ENCODE measurements at places on chromosomes 16 and 17. TPM values are rescaled to one million over a fixed set of nuclear protein-coding genes. Genes with fewer than 3 reads are reported as not detected.

CLEC19A gene
- not detected for total RNA-seq

NACA2 gene
- total RNA-seq = not detected

GRCh38 chr16:89507214-89507833, 879 bp upstream of the SPG7 start:
- H3K4me3 ChIP-seq = peak overlapping the region; percentile 95
- no peaks in the 10 kb centered on the region for H3K27me3 ChIP-seq
- peak overlapping the region; percentile 96 for H3K27ac ChIP-seq
- H3K4me1 ChIP-seq = no peaks in the 10 kb centered on the region
- no peak for DNase-seq
- H3K36me3 ChIP-seq = peaks cover 13% of the 10 kb centered on the region

MYCBPAP gene
- total RNA-seq = 3.2 TPM

PRPSAP1 gene
- 63.5 TPM for total RNA-seq

- H3K27me3 ChIP-seq = no peaks in the 10 kb centered on the region
- H3K27ac ChIP-seq = no peak overlapping the region
- H3K4me1 ChIP-seq = no peaks in the 10 kb centered on the region
Observed at GRCh38 chr17:1469231-1469852, 13.3 kb upstream of the CRK start.

DNA sequence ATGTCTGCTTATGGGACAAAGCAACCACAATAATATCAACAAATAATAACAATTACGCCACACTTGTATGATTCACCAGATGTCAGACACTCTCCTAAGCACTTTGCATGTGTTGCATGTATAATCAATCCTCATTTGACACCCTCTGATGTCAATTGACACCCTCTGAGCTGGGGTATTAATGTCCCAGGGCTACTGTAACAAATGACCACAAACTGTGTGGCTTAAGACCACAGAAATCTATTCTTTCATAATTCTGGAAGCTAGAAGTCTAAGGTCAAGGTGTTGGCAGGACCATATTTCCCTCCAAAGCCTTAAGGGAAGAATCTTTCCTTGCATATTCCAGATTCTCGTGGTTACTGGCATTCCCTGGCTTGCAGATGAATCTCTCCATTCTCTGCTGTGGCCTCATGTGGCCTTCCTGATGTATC, 112.7 kb downstream of the NPIPB5 start:
- no peaks in the 10 kb centered on the region for H3K4me1 ChIP-seq
- no peak overlapping the region for H3K27ac ChIP-seq
- H3K4me3 ChIP-seq = no peak overlapping the region
- no peaks in the 10 kb centered on the region for H3K27me3 ChIP-seq
- no peaks in the 10 kb centered on the region for H3K36me3 ChIP-seq

MMP15 gene
- total RNA-seq = 473 TPM

SOST gene
- 3.2 TPM for total RNA-seq

DNA sequence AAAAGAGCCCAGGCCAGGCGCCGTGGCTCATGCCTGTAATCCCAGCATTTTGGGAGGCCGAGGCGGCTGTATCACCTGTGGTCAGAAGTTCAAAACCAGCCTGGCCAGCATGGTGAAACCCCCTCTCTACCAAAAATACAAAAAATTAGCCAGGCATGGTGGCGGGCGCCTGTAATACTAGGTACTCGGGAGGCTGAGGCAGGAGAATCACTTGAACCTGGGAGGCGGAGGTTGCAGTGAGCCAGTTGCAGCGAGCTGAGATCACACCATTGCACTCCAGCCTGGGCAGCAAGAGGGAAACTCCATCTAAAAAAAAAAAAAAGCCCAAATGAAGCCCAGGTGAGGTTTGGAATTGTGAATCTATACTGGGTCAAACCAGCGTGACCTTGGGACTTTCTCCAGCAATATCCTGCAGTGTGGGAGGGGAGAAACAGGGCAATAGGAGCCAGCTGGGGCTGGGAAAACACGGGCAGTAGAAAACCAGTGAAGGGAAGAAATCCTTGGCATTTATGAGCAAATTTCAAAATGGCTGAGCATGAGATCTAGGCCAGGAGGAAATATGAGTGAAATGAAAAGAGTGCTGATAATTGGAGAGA, 8.2 kb upstream of the DHX8 start:
- no peak overlapping the region for H3K4me3 ChIP-seq
- H3K27me3 ChIP-seq = no peaks in the 10 kb centered on the region
- no peaks in the 10 kb centered on the region for H3K36me3 ChIP-seq
- peaks cover 3% of the 10 kb centered on the region for H3K4me1 ChIP-seq
- no peak overlapping the region for H3K27ac ChIP-seq

- peaks cover 48% of the 10 kb centered on the region for H3K4me1 ChIP-seq
- H3K27me3 ChIP-seq = no peaks in the 10 kb centered on the region
- H3K27ac ChIP-seq = peak overlapping the region; percentile 98
- peak; percentile 81 for DNase-seq
Observed at GRCh38 chr17:2398655-2399571, 1.9 kb downstream of the MNT start.
